ENCODE measurements at places on chromosomes 3 and 15. TPM values are rescaled to one million over a fixed set of nuclear protein-coding genes. Genes with fewer than 3 reads are reported as not detected.

PPP2R3A gene
- 0.18 TPM for total RNA-seq

WNT7A gene
- total RNA-seq, result 0.39 TPM

ROBO2 gene
- total RNA-seq, result not detected

TRIM71 gene
- 0.02 TPM for total RNA-seq

DCLK3 gene
- 0.30 TPM for total RNA-seq

NANOGP8 gene
- total RNA-seq, result not detected

KCNMB3 gene
- 0.23 TPM for total RNA-seq

ONECUT1 gene
- total RNA-seq, result not detected

KNG1 gene
- not detected for total RNA-seq

CCR2 gene
- not detected for total RNA-seq

GMNC gene
- not detected for total RNA-seq
